Right ventricle myocardium inferior (tissue), 1 donor: ENCODE measurements at places on chromosomes 1 and 21. TPM values are rescaled to one million over a fixed set of nuclear protein-coding genes. Genes with fewer than 3 reads are reported as not detected.

The ANKRD34A gene
- total RNA-seq: 0.62 TPM

The S100A7A gene
- not detected for total RNA-seq

The ECE1 gene
- total RNA-seq: 49.3 TPM

The TMEM201 gene
- total RNA-seq: 17.4 TPM

The AMY2A gene
- not detected for total RNA-seq

The TMCO4 gene
- total RNA-seq: 7.6 TPM

The LIPI gene
- not detected for total RNA-seq

The TMEM35B gene
- 10.2 TPM for total RNA-seq

The GUCA2B gene
- not detected for total RNA-seq

The NBPF6 gene
- total RNA-seq: not detected

The SELL gene
- total RNA-seq: 1.1 TPM

- peak; percentile 85 for DNase-seq
These were observed 16.1 kb upstream of the LRRC8D start for GRCh38 chr1:89804642-89805237.

DNA sequence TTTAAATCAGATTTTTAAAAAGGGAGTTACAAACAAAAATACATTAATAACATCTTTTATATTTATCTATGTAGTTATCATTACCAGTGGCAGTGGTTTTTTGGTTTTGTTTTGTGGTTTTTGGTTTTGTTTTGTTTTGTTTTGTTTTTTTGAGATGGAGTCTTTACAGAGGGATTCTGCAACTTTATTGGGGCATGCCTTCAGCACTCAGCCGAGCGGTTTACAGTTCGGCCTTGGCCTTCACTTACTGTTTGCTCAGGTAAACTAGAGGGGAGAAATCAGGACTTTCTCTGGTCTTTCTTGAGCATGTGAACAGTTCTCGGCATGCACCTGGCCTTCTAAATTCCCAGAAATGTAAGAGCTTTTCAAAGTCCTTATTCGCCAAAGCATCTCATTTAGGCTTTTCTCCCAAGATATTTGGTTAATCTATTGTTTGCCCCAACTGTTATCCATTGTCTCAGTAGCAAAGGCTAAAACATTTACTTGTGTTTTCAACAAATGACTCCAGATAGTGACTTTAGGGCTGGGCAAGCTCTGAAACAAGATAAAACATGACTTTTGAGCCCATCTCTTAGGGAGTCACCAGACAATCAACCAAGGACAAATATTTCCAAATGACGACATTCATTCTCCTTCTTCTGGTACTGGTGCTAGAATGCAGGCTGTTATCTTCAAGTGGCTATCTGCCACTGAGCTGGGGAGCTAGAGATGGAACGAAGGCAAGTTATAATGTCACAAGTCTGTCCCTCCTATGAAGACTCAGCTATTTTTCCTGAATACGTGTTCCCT is 48.4 kb upstream of the ADORA3 start:
- no peak for DNase-seq

DNA sequence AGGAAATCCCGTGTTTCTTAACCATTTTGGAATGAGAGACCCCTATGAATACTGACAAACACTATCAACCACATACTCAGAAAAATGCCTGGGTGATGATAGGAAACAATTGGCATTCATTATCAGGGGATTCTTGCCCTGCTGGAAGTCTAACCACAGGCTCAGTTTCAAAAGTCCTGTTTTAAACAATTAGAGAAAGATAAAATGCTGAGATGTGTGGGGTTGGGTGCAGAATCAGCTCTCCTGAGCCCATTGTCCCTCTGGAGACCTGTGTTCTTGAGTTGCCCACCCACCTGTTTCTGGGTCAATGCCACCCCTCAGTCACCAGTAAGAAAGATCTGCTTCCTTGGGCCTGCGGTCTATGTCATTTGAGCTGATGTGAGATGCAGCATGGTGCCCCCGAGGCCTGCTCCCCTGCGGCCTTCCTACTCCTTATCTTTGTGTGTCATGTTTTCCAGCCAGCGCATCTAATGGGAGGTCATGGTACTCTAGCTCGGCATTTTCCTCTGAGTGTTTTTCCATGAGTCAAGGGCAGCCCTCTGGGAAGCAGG is 130.3 kb upstream of the PLXNA2 start:
- no peak for DNase-seq

GRCh38 chr1:5274527-5274926 is 620.1 kb downstream of the AJAP1 start:
- DNase-seq: no peak

DNA sequence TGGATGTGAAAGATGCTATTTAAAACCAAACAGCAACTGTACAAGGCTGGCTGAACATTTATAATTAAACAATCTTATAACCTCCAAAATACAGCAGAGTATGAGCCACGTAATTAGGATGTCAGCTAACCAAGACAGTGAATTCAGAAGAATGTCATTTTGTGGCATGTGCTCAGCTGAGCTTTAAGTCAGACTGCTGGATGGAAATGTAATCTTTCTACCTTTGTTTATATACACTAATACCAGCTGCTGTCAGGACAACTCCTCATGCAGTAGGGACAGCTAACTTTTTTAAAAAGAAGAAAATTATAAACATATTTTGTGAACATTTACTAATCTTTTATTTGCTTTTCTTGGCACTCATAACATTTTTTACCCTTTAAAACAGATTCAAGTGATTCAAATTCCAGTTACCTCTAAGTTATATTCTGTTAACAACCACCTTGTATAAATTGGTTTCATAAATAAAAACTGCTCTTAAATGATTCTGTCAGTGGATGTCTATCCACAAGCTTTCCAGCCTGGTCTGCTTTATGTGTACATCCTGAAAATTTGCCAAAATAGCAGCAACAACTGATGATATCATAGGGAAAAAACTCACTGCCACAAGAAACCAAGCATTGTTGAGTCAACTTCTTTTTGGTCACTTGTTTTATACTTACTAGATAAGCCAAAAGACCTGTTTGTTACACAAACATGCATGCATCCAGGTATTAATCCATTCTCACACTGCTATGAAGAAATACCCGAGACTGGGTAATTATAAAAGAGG is 36.1 kb downstream of the DPH5 start:
- DNase-seq: no peak

DNA sequence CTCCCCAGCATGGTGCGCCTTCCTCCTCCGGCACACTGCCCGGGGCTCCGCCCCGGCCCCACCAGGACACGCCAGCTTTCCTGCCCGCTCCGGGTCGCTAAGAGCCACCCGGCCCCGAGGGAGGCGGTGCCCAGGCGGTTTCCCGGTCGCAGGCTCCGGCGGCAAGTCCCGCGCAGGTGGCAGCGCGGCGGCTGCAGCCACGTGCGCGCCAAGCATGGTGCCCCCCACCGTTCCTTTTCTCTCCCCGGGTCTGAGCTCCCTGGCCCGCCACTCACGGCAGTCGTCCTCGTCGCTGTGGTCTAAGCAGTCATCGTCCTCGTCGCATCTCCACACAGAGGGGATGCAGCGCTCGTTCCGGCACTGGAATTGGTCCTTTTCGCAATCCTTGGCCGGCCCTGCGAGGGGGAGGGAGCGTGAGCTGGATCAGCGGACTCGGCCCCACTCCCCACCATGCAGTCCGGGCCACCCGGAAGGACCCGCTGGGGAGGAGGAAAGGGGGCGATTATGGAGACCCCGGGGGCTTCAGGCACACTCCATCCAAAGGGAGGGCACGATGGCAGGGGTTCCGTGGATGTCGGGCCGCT is 1.2 kb downstream of the LRP8 start:
- DNase-seq: peak; percentile 68

- DNase-seq: no peak
These were observed 3.8 kb upstream of the TCEA3 start for GRCh38 chr1:23428136-23428905.

- no peak for DNase-seq
These were observed 154.2 kb downstream of the CNIH3 start for GRCh38 chr1:224770336-224770693.

DNA sequence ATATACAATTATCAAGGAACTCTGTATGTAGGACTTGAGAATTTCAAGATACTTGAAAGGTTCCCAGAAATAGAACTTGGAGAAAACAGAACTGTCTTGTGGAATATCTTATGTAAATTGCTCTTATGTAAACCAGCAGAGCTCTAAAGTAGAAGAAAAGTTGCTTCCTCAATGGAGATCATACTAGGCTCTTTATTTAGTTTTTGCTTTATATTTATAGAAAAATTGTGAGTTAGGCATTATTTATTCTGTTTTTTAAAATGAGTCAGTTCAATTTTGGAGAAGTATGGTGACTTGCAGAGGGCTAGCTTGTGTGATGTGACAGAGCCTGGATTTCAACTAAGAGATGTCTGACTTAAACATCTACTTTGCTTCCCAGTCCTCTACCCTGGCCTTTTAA is 40.4 kb downstream of the ATP6V1G3 start:
- DNase-seq: no peak

DNA sequence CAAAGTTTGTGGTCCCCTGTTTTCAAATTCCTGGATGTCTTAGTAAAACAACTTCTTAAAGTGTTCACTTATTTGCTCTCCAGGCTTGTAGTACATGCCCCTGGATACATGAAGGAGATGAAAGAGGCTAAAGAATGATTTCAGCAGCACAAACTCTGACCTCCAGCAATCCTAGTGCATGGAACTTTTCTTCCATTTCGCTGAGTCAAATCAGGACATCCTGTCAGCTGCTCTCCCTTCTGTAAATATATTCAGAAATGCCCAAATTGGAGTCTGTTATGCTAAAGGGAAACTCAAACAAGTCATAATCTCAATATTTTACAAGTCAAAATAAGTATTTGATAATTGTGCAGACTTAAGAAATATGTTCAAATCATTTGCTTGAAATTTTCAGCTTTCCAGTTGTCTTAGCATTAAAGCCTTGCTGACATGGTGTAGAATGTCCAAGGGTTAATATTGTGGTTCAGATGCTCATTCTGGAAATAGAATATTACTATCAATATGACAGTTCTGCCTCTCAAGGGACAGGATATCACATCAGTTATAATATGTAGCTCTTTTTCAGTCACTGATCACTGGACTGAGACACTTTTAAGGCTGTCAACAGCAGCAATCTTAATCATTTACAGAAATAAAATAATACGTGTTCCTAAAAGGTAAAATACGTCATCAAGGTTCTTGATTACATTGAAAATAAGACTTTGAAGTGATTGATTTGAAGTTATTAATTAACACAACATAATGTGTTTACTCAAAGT is 1157.3 kb downstream of the PLA2G4A start:
- no peak for DNase-seq

GRCh38 chr1:56715156-56715555 is 70.0 kb downstream of the PRKAA2 start:
- DNase-seq: no peak

GRCh38 chr1:198699167-198700015 is 60.6 kb downstream of the PTPRC start:
- DNase-seq: peak; percentile 77

DNA sequence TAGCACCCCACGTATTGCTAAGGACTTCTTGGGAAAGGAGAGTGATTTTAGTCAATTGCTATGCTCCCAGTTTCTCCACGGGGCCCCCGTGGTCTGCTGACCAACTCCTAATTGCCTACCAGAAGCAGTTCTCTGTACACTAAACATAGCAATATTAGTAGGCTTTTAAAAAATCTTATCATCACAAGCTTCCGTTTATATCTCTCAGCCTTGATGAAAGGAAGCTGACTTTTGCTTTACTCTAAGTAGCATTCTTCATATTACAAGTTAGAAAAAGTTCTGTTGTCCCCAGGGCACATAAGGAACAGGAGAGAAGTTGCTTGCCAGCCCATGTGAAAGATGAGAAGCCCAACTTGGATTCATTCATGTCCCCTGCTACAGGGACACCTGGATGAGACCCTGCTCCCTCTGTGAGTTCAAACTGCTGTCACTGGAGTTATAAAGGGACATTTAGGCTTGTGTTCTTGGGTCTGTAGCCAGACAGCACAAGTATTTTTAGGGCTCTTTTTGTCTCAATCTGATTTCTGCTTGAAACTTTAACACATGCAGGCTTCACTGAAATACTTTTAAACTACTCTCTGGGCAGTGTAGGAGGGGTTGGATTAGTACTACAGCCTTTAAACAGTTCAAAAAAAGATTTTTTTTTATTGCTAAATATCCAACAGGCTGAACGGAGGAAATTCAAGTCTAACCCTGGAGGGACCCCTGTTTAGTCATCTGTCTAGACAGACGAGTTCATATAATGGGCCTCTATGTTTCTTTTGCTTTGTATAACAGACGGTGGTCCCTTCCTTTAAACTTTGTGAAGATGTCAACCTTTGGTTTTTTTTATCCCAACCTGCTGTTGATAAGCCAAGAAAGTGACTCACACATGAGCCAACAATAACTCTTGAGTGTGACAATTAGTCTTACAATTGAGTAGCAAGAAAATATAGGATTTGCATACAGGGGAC is 29.5 kb downstream of the TGFB2 start:
- no peak for DNase-seq

DNA sequence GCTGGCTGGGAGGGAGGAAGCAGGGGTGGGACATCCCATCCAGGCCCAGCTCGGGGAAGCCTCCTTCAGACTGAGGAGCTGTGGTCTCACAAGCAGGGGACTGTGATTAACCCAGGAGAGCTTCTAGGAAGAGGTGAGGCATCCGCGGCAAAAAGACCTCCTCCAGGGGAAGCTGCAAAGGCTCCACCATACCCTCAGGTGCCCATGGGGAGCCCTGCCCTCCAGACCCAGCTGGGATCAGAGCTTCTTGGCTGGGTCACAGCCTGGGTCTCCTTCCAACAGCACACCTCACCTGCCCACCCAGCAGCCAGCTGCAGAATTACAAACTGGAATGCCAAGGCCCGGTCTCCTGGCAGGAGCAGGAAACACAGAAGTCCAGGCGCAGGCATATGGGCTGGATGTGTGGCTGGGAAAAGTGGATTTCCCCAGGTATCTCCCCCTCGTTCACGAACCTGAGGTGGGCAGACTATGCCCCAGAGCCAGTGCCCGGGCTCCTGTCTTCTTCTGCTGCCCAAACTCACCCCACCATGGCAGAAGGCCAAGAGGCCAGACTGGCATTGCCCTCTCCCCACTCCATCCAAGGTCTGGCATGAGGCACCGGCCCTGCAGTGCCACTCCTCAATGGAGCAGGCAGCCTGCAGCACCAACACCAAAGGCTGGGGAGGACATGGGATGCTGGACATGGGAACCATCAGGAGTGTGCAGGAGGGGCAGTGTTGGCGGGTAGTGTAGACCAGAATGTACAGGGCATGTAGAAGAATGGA is 15.4 kb upstream of the ARF1 start:
- DNase-seq: peak; percentile 21
